ENCODE measurements at places on chromosomes 4 and X.

GRCh38 chr4:17535906-17536305 lies 20.9 kb downstream of the CLRN2 start:
- no peak for DNase-seq

- no peak for DNase-seq
Observed at GRCh38 chr4:2574863-2575262, 38.4 kb downstream of the FAM193A start.

DNA sequence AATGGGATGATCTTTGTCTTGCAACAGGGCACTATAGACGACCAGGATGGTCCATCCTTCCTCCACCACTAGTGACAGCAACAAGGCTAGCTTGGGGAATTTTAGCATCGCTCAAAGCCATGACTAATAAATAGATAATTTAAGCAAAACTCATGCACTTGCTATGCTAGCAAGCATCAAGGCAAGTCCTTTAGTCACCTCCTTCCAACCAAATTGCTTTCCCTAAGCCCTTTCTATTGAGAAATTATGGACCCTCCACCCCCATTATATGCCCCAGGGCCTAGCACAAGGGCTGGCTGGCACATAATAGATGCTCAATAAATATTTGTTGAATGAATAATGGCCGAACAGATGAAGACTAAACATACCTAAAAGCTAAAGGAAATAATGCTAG lies 28.6 kb downstream of the SLC16A2 start:
- DNase-seq = no peak

DNA sequence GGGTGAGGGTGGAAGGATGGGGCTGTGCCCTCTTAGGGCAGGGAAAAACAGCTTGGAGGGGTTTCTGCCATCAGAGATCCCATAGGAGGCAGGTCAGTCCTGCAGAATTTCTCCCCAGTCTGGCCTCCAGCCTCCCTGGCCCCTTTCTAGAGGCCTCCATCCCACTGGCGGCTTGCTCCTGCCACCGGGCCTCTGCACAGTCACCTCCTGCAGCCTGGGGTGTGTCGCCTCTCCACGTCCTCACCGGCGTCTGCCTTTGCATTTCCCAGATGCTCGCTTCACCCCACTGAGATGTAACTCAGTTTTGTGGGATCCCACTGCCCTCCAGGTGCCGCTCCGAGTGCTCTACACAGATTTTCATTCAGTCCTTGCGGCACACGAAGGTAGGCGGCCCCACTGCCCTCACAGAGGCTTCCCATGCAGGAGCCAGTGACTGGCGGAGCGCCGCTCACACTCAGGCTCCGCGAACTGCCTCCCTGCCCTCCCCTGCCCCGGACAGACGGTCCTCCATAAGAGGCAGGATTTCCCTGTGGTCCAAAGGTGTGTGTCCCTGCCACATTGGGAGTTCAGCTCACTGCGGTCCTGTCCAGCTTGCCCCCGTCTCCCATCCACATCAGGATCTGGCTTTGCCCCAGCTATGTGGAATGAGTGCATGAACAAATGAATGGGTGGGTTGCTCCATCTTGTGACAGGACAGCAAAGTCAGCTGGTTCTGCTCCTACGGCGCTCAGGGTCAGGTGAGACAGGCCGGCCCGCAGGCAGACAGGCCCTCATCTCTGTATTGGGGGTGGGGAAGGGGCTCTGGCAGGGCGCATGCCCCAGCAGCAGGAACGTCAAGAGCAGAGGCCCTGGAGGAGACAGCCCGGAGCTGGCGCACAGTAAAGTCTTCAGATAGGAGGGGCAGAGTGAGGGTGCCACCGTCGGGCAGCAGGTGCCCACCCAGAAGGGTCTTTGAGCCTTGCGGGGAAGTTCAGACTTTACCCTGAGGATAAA lies 2.7 kb upstream of the TMEM271 start:
- DNase-seq = no peak

DNA sequence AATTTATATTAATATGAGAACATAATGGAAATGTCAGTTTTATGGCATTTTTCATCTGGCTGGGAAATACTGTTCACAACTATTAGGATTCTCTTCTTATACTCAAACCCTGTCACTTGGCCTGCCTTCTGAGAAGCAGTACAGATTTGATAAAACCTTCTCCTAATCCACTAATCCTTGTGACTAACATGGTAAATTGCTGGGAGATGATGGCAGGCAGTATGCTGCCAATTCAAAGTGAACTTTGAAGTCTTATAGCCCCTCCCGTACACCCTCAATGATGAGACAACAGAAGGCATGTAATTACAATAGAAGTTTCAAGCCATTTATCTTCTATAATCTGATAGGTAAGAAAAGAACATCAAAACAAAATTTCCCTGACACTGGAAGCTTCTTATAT lies 36.9 kb downstream of the PAQR3 start:
- no peak for DNase-seq

DNA sequence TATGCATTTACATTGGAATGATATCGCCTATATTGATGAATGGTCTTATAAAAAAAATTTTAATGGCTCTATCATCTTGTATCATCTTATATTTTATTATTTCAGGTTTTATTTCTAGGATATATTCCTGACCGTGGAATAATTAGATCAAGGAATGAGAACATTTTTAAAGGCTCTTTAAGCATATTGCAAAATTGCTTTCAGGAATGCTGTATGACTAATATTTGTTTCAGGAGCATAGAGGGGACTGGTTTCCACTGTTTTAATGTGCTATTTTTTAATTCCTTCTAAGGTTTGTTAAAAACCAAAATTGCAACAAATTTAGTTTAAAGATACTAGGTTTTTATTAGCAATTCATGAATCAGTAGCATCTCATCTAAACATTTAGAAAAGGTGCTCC lies 120.2 kb downstream of the BMPR1B start:
- no peak for DNase-seq

GRCh38 chr4:122045533-122045932 lies 93.7 kb upstream of the TRPC3 start:
- DNase-seq = no peak

DNA sequence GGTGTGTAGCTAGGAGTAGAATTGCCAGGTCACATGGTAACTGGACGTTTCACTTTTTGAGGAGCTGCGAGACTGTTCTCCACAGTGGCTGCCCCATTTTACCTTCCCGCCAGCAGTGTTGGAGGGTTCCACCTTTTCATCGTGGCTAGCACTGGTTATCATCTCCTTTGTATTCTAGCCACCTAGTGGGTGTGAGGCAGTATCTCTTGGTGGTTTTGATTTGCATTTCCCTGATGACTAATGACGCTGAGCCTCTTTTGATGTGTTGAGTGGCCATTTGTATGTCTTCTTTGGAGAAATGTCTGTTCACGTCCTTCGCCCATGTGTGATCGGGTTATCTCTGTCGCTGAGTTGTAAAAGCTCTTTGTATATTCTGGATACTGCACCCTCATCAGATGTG lies 10.6 kb downstream of the ABCD1 start:
- DNase-seq = no peak

DNA sequence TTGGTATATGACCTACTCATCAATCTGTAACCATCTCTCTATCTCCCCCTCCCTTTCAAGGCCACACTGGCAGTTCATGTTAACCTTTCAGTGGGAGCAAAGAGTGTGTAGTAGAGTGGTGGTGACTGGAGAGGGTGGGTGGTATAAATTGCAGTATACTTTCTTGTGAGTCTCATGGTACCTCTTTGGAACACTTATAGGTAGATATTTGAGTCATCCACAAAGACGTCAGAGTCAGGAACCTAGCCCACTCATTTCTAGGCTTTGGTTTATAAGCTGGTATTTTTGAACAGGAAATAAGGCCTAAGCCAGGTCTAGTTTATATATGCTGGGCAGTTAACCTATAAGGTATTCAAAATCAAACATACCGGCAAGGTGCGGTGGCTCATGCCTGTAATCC lies 36.3 kb downstream of the RLIM start:
- DNase-seq = no peak

DNA sequence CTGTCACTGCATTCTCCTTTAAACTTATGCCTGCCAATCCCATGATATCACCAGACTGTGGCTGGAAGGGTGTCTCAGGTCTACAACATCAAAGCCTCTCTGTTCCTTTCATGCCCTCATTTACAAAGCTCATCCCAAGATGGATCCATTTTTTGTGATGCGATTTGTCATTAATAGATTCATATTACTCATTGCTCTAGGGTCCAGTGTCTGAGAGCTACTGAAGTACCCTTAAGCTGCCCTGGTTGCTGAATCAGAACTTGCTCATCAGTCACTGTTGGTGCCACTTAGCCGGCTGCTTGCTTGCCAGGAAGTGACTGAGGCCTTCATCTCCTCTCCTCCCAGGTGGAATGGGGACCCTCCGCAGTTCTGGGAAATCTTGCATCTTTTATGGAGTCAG lies 395.5 kb upstream of the BOD1L1 start:
- no peak for DNase-seq

DNA sequence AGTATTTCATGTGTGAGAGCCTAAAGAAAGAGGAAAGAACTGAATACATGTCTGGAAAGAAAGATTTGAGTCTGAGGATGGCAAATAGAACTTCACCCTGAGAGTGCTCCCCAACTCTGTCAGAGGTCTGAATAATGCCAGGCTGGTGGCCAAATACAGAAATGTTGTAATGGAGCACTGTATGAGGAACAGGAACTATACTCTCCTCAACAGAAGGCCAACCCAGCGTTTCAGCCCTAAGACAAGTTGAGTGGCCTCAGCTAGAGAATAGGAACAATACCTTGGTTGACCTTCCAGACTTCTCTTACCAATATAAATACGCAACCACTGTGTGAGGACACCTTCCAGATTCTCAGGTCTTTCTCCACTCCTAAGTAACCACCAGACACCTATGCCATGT lies 94.5 kb upstream of the STIM2 start:
- DNase-seq = no peak

DNA sequence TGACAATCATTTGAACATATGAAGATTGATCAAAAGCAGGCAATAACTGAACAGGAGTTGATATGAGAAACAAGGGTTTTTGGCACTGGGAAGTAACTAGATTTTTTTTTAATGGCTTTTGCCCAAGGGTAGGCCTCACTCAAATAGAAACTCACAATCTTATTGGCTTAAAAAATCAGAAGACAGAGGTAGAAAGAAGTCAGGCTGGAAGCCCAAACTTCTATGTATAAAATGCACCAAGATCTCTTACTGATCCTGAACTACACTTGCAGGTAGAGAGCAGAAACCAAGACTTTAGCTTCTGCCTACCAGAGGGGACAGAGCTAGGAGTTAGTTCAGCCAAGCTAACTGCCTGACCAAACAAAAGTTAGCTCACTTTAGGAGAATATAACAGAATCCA lies 74.9 kb downstream of the ADGRA3 start:
- DNase-seq = no peak

Measured in substantia nigra (tissue), 51 donors.